ENCODE measurements at places on chromosomes 3 and 15. TPM values are rescaled to one million over a fixed set of nuclear protein-coding genes. Genes with fewer than 3 reads are reported as not detected.

GRCh38 chr3:66620296-66620695 lies 119.5 kb upstream of the LRIG1 start:
- DNase-seq = no peak

MUC20 gene
- 0.69 TPM for total RNA-seq

BRK1 gene
- 110 TPM for total RNA-seq

DNA sequence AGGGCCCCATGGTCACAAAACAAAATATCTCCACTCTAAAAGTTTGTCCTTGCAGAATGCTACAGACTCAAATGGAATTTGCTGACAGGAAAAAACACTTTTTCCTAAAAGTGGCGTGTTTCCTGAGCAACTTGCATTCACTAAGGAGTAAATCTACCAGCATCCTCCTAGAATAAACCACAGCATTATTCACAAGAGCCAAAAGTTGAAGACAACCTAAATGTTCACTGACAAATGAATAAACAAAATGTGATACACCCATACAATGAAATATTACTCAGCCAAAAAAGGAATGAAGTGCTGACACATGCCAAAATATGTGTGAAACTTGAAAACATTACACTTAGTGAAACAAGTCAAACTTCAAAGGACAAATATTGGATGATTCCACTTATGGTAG lies 28.9 kb downstream of the ITGB5 start:
- DNase-seq = no peak

TBCCD1 gene
- 16.6 TPM for total RNA-seq

CEMIP gene
- 3.1 TPM for total RNA-seq

DNA sequence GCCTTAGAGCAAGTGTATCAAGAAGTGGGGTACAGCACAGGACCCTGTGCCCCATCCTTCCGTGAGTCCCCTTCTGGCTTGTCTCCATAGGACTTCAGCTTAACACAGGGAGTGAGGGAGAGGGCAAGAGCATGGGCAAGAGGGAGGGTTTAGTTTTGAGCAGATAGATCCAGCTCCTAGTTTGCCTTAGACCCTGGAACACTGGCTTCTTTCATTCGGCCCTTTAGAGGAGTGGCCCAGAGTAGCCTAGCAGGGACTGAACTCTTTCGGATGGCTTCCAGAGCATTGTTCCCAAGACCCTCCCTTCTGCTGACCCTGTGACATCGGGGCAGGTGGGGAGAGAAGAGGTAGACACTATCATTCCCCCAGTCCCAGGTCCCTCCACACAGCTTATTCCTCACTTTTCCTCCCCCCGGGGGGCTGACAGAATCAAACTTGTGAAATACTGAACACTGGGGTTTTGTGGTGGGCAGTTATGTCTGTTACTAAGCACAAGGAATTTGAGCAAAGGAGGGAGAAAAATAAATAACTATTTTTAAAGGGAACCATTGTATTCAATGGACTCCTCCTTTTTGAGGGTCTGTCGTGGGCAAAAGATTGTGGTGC lies 289.6 kb upstream of the C2CD4B start:
- peak; percentile 15 for DNase-seq

COL6A5 gene
- total RNA-seq = not detected

DNA sequence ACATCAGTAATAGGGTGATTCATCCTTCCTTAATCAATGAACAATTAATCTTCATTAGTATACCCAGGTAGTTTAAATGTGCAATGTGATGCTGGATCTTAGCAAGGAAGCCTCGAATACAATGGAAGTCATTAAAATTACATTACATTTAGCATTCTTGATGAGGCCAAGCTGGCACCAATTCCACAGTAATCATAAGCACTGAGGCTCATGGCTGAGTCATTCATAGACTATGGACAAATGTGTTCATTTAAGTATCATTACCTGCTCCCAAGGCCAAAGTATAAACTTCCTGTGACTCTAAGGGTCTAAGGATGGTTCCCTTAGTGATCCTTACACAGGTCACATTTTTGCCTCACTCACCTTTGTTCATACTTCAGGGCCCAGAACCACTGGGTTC lies 266.4 kb upstream of the CDIN1 start:
- peak; percentile 40 for DNase-seq

C3orf22 gene
- not detected for total RNA-seq

DNA sequence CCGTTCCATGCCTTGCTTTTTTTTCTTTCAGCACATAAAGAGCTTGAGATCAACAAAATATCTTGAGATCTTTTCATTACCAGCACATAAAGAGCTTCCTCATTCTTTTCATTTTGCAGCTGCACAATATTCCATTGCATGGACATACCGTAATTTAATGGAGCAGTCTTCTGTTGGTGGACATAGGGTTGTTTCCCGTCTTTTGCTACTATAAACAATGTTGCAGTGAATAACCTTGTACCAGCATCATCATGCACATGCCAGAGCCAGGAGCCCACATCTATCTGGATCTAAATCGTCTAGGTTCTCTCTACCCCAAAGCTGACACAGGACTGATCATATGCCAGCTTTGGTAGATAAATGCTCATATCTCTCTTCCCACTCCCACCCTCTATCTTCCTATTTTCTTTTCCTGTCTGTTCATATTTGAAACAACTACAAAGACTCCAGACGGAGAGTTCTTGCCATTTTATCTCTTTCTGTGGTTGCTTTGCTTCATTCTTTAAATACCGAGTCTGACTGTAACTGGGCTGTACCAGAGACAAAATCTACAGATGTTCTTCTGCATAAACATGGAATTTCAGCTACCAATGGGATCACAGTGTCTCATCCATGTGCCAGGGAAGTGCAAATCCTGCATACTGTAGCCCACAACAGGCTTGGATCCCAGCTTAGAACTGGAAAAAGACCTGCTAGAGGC lies 47.1 kb upstream of the AKAP13 start:
- no peak for DNase-seq

GRCh38 chr3:182435860-182436259 lies 357.4 kb upstream of the ATP11B start:
- DNase-seq = no peak

DUOXA1 gene
- total RNA-seq = 1.3 TPM

GRCh38 chr3:131692356-131692755 lies 189.6 kb upstream of the MRPL3 start:
- DNase-seq = no peak

GOLGA6L4 gene
- 0.73 TPM for total RNA-seq

GRCh38 chr3:22777834-22778233 lies 425.3 kb upstream of the UBE2E2 start:
- no peak for DNase-seq

- no peak for DNase-seq
Observed at GRCh38 chr15:47972738-47973137, 148.1 kb upstream of the SLC24A5 start.

DNA sequence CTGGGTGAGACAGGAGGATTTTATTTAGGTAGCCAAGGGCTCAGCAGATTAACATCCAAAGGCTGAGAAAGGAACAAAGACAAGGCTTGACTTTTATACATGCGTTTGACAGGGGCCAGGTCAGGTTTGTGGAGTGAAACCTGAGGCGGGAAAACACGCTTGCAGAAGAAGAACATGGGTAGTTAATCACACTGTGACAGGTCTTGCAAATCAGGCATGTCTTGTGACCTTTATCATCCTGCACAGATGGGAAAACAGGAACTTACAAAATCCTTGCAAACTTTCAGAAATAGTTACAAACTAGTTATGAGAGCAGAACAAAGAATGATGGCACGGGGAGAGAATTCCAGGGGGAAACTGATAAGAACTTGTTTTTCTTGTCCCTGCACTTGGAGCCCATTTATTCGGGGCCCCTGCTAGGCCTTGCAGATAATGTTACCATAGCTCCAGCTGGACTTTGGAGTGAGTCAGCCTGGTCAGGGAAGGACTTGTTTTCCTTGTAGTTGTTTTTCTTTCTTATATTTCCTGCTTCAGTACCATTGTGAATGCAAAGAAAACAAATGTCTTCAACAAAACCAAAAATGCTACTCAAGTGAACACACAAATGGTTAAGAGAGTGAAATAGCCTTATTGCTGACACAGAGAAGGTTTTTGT lies 965.9 kb upstream of the ROBO1 start:
- peak; percentile 57 for DNase-seq

MUSTN1 gene
- 0.66 TPM for total RNA-seq

DNA sequence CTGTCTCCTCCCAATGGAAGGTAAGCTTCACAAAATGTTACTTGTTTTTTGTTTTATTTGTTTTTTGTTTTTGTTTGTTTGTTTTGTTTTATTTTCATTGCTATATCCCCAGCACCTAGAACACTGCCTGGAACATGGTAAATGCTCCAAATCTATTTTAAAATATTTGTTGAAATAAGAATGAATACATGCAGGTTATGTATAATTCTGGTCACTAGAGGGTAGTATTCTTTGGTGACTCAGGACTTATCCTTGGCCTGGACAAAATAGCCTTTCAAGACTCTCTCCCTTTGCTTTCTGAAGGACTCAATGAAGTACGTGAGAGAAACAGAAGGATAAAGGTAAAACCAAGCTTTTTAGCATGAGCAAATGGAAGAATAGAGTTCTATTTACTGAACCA lies 46.9 kb upstream of the PPP2R3A start:
- peak; percentile 52 for DNase-seq

DNA sequence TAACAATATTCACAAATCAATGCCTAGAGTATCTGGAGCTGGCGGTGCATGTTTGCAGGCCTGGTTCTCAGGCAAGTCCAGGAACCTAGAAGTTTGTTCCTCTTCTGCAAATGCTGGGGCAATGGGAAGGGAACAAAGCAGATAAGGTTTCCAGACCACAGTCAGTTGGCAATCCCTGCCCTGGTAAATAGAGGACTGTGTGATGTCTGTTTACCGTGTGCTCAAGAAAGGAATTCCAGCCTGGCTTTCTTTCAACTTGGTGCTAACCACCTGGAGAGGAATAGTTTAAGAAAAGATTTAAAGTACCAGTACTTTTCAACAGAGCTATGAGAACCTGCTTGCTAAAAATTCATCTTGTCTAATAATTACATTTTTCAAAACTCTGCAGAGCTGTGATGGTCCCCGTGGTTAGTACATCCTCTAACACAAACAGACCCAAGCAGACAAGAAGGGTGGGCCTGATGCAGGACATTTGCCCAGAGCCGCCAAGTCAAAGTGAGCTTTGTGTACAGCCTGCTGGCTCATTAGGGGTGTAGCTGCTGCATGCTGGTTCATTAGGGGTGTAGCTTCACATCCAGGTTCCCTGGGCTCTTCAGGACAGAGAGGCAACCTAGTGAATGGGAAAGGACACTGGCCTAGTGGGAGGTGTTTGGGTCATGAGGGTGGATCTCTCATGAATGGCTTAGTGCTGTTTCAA lies 220.5 kb downstream of the SQOR start:
- DNase-seq = peak; percentile 83

DNA sequence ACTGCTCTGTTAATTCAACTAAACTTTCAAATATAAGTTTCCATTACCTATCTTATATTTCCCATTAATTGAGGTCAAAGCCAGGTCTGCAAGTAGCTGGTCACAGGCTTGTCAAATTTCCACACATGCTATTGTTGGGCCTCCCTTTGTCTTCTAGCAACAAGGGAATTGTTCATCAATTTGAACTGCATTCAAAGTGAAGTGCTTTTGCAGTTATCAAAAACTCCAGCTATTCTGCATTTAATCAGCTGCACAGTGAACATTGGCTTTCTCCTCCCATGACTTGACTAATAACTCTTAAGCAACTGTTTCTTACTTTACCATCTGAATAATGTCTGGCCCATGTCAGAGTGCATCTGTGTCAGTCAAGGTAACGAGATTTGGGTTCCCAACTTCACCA lies 198.4 kb downstream of the KCNH8 start:
- no peak for DNase-seq

- DNase-seq = peak; percentile 75
Observed at GRCh38 chr3:191239407-191240031, 40.5 kb downstream of the OSTN start.

MPI gene
- 30.6 TPM for total RNA-seq

TTC14 gene
- total RNA-seq = 17.2 TPM

GRCh38 chr15:83320844-83321243 lies 36.4 kb upstream of the BNC1 start:
- no peak for DNase-seq

TM4SF1 gene
- total RNA-seq = 408 TPM

GRCh38 chr3:194672876-194673275 lies 885 bp upstream of the LSG1 start:
- DNase-seq = no peak

DNA sequence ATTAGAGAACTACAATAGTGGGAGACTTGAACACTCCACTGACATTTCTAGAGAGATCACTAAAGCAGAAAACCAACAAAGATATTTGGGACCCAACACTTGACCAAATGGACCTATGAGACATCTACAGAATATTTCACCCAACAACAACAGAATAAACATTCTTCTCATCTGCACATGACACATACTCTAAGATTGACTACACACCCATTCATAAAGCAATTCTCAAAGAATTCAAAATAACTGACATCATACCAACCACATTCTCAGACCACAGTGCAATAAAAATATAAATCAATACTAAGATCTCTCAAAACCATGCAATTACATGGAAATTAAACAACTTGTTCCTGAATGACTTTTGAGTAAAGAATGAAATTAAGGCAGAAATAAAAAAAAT lies 473.7 kb downstream of the LPP start:
- DNase-seq = peak; percentile 91

GRCh38 chr3:61371123-61371522 lies 119.9 kb upstream of the FHIT start:
- DNase-seq = peak; percentile 27

DNA sequence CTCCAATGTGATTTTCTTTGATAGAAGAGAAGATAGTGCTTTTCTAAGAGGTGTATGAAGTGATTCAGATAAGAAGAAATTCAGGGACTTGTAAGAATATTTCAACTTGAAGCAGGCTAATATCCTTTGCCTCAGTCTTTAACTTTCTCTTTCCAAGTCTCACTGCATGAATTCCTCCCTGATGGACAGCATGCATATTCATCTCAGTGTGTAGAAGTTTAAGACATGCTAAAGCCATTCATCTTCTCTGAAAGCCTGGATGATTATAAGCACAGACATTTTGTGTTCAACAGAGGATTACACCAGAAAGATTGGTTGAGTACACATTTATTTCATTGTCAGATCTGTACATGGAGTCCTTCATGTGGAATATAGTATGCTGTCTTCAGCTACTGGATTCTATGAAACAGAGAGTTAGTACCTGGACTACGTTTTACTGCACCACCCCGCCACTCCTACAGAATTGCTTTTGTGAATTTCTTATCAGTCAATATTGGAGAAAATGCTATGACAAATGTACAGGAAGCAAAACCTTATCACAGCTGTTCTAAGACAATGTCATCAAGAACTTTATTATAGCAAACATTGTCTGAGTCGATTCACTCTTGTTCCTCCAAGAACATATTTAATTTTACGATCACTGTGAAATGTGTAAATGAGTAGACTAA lies 1346.1 kb downstream of the OTOL1 start:
- DNase-seq = no peak

DAPK2 gene
- total RNA-seq = 5.2 TPM

AP3B2 gene
- not detected for total RNA-seq

DNA sequence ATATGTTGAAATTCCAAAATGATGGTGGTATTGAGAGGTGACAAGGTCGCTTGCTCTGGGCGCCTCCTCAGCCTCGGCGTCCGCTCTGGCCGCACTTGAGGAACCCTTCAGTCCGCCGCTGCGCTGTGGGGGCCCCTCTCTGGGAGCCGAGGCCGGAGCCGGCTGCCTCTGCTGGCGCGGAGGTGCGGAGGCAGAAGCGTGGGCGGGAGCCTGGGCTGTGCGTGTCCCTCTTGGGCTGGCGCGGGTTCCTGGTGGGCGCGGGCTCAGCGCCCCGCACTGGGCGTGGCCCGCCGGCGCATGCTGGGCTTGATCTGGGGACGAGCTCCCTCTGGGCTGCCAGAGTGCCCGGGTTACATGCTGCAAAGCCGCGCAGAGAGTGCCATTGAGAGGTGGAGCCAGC lies 39.8 kb upstream of the TMC3 start:
- no peak for DNase-seq

- peak; percentile 22 for DNase-seq
Observed at GRCh38 chr3:188299708-188300107, 145.8 kb downstream of the LPP start.
